ENCODE measurements at places on chromosomes 12 and 14.

DNA sequence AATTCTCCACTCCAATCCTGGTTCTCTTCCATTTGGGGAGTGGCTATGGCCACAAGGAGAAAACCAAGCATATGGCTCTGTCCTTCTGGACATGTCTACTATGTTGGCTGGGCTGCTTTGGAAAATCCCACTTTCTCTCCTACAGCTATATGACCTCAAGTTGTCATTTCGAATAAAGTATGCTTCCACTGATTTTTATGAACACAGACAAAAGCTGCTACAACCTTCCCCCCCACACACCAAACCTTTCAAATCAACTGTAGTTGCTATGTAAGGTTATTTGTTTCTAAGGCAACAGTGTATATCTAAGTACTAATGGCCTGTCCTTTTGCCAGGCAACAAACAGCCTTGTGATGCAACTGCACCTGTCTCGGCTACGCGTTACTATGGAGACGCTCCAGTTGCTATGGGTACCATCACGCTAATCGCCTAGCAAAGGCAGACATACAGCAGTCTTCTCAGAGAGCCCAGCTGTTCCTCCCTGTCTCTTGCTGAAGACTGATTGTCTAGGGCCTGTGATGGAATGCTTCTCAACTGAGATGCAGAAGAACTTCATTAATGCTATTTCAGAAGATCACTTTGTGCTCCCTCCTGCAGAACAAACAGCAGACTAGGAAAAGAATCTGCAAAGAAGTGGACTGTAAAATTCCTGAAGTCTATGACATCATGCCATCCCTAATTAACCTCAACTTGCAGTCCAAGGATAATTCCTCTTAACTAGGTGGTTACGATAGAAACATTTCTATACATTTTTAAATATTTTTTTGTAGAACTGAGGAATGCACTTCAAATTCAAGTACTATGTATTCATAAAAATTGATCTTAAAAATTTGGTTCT is 67.6 kb downstream of the FOXN3 start:
- DNase-seq = no peak

DNA sequence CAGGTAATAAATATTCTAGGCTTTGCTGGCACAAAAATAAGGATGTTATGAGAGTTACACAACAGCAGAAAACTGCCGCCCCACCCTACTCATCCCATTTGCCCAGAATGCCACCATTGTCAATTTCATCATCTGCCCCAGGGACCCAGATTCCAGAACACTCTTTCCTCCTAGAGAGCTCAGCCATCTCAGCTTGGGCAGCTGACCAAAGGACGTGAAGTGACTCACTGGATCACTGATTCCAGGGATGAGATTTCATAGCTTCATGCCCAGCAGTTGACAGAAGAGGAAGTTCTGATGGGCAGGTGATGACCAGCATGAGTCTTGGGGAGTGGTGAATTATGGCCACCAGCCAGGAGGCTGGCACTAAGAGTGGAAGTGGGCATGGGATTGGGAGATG is 450.3 kb downstream of the RMST start:
- DNase-seq = no peak

- peak; percentile 37 for DNase-seq
Measured at GRCh38 chr12:104720339-104721038, 237.6 kb downstream of the SLC41A2 start.

DNA sequence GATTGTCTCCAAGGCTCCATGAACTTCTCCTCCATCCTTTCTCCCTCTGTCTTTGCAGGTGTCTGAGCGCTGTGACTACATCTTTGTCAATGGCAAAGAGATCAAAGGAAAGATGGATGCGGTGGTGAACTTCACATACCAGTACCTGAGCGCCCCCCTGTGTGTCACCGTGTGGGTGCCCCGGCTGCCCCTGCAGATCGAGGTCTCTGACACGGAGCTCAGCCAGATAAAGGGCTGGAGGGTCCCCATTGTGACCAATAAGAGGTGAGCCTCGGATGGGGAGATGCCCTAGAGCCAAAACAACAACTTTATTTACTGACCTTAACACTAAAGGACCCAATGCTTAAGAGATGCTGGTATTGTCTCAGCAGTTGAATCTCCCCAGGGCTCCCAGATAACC is 130.0 kb downstream of the SLC15A4 start:
- no peak for DNase-seq

All from stimulated activated CD8-positive, alpha-beta memory T cell treated with anti-CD3 and anti-CD28 coated beads, Interleukin-4, amount 100 ng/mL, for 4 hours (primary cell).